Stimulated activated CD8-positive, alpha-beta memory T cell treated with anti-CD3 and anti-CD28 coated beads, Interleukin-7, amount 100 ng/mL, for 48 hours (primary cell): ENCODE measurements at places on chromosomes 7 and 10.

GRCh38 chr10:3054183-3054850 lies 13.0 kb upstream of the PFKP start:
- no peak for DNase-seq

GRCh38 chr7:152050547-152050971 lies 25.1 kb downstream of the GALNT11 start:
- DNase-seq: no peak

DNA sequence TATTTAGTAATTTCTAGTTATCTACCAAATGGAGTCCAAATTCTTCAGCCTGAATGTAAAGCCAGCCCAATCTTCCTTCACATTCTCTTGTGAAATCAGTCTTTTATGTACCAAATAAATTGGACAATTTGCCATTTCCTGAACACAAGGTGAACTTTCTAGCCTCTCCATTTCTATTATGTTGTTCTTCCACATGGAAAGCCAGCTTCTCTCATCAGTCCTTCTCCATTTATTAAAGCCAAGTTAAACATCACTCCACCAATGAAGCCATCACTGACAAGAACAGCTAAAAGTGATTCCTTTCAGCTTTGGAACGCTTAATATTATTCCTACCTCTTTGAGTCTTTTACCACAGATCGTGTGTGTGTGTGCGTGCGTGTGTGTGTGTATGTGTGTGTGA lies 88.4 kb downstream of the VPS41 start:
- DNase-seq: no peak

GRCh38 chr10:70594161-70594560 lies 8.4 kb downstream of the PRF1 start:
- no peak for DNase-seq

DNA sequence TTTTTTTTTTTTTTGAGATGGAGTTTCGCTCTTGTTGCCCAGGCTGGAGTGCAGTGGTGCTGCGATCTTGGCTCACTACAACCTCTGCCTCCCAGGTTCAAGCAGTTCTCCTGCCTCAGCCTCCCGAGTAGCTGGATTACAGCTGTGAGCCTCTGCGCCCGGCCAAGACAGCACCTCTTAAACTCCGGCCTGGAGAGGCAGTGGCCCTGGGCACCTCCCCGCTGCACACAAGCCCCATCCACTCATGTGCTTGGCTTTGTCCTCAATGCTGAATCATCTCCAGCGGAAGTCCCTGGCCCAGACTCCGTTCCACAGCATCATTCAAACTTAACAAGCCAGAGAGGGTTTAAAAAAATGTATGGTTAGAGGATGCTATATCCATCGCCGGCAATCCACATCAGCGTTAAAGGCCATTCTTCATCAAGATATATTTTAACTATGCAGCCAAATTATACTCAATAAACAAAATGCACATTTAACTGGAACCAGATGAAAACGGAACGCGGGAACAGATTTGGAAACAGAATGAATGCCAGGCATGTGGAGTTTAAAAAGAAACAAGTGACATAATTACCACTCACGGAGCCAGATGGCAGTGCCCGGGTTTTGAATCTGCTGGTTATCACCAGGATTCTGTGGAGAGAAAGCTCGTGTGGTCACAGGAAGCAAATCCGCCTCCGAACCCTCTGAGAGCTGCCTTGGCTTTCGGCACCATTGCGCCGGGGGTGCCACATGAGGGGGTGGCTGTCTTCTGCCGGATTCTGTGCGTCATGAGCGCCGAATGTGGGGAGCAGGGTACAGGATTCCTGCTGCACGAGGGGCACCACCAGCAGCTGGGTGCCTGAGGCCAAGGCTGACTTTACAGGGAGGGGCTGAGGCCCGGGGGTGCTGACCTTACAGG lies 45.6 kb upstream of the CFAP46 start:
- DNase-seq: no peak

- DNase-seq: no peak
Observed at GRCh38 chr7:110311556-110311955, 779.4 kb upstream of the LRRN3 start.
